ENCODE measurements at places on chromosomes 5 and 9.

- no peak for DNase-seq
- peak overlapping the region; percentile 12 for H3K27ac ChIP-seq
- peaks cover 46% of the 10 kb centered on the region for H3K4me1 ChIP-seq
- H3K27me3 ChIP-seq = no peaks in the 10 kb centered on the region
- H3K4me3 ChIP-seq = no peak overlapping the region
- H3K36me3 ChIP-seq = peaks cover 14% of the 10 kb centered on the region
These were observed 12.6 kb downstream of the HNRNPH1 start for GRCh38 chr5:179610903-179611265.

DNA sequence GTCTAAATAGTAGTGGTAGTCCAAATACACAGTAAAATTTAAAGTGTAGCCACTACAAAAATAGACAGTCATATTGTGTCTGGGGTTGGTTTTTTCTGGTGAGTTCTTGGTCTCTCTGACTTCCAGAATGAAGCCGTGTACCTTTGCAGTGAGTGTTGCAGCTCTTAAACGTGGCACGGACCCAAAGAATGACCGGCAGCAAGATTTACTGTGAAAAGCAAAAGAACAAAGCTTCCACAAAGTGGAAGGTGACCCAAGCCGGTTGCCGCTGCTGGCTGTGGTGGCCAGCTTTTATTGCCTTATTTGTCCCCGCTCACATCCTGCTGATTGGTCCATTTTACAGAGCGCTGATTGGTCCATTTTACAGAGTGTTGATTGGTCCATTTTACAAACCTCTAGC, 188.7 kb downstream of the ZNF608 start:
- H3K4me1 ChIP-seq = peaks cover 15% of the 10 kb centered on the region
- H3K36me3 ChIP-seq = no peaks in the 10 kb centered on the region
- DNase-seq = no peak

GRCh38 chr9:122551371-122551770, 1.5 kb upstream of the OR1N2 start:
- no peaks in the 10 kb centered on the region for H3K4me1 ChIP-seq
- no peak overlapping the region for H3K27ac ChIP-seq
- H3K27me3 ChIP-seq = no peaks in the 10 kb centered on the region
- no peak for DNase-seq
- no peak overlapping the region for H3K4me3 ChIP-seq

DNA sequence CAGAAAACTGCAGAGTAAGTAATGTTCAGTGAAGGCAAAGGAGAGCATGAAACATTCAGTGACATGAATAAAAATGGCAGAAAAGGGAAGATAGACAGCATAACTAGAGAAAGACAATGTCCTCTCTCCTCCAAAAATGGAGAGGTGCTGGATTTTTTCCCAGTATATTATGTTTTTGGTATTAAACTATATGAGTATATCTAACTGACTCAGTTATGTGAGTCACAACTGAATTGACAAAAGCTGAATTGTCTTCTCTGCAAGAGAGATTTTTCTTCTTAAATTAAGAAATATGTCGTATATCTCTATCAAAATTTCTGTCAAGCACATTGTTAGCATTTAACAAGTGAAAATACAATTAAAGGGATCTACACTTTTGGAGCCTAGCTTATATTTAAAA, 375.1 kb downstream of the CHSY3 start:
- H3K36me3 ChIP-seq = no peaks in the 10 kb centered on the region
- no peak overlapping the region for H3K4me3 ChIP-seq
- no peak for DNase-seq
- no peaks in the 10 kb centered on the region for H3K27me3 ChIP-seq
- no peak overlapping the region for H3K27ac ChIP-seq
- H3K4me1 ChIP-seq = no peaks in the 10 kb centered on the region

DNA sequence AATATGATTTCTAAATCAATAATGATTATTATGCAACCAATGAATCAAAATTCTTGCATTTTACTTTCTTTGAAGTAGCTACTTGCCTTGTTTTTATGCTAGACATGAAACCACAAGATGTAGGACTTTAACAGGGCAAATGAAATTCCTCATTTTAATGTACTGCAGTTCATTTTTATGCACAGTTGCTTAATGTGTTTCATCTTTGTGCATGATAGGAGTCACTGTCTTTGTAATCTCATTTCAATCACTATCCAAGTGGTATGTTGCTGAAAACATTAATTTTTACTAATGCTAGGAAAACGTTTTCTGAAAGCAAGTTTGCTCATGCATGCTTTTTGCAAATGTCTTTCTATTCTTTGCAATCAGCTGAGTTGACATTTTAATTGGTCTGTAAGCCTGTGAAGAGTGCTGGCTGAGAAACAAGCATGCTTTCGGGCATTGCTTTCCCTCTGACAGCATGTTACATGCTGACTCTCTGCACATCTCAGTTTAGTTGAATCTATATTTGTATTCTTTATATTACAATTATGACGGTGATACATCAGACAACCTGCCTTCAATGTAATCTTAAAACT, 535.0 kb upstream of the CDH18 start:
- DNase-seq = no peak
- no peaks in the 10 kb centered on the region for H3K36me3 ChIP-seq
- H3K4me3 ChIP-seq = no peak overlapping the region
- no peaks in the 10 kb centered on the region for H3K4me1 ChIP-seq
- H3K27ac ChIP-seq = no peak overlapping the region

DNA sequence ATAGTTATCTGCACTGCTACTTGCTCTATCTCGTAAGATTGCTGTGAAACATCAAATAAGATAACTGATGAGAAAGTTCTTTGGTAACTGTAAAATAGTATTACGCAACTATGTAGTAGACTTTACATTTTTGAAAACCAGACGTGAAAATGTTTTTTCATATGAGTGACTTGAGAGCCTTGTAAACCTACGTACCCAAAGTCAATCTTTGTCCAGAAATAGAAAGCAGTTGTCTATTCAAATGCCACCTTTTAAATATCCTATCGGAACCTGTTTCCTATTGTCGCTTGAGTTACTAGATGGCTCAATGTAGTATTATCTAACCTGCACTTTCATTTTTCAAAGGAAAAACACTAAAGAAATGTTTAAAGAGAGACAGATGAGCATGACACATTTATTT, 1.6 kb downstream of the FNIP1 start:
- H3K27ac ChIP-seq = peak overlapping the region; percentile 99
- H3K36me3 ChIP-seq = no peaks in the 10 kb centered on the region
- H3K4me1 ChIP-seq = peaks cover 42% of the 10 kb centered on the region
